ENCODE measurements at places on chromosomes 4 and X. TPM values are rescaled to one million over a fixed set of nuclear protein-coding genes. Genes with fewer than 3 reads are reported as not detected.

Gene TASL
- 1.5 TPM for total RNA-seq

Gene BTC
- not detected for total RNA-seq

DNA sequence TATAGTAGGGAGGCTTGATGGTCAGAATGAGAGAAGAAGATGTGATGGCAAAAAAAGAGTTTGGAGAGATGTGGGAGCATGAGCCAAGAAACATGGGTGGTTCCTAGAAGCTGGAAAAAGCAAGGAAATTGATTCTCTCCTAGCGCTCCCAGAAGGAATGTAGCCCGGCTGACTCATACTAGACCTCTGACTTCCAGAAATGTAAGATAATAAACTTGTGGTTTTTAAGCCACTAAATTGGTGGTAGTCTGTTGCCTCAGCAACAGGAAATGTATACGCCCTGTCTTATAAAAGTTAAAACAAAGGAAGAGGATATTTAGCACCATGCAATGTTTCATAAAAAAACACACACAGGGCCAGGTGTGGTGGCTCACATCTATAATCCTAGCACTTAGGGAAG is 182.7 kb upstream of the PCDH7 start:
- H3K4me1 ChIP-seq: no peaks in the 10 kb centered on the region
- H3K27ac ChIP-seq: no peak overlapping the region
- DNase-seq: no peak
- no peaks in the 10 kb centered on the region for H3K36me3 ChIP-seq

GRCh38 chr4:53012738-53013137 is 150.6 kb downstream of the RASL11B start:
- DNase-seq: no peak
- no peak overlapping the region for H3K4me3 ChIP-seq
- H3K36me3 ChIP-seq: no peaks in the 10 kb centered on the region
- H3K27ac ChIP-seq: no peak overlapping the region
- peaks cover 12% of the 10 kb centered on the region for H3K4me1 ChIP-seq

DNA sequence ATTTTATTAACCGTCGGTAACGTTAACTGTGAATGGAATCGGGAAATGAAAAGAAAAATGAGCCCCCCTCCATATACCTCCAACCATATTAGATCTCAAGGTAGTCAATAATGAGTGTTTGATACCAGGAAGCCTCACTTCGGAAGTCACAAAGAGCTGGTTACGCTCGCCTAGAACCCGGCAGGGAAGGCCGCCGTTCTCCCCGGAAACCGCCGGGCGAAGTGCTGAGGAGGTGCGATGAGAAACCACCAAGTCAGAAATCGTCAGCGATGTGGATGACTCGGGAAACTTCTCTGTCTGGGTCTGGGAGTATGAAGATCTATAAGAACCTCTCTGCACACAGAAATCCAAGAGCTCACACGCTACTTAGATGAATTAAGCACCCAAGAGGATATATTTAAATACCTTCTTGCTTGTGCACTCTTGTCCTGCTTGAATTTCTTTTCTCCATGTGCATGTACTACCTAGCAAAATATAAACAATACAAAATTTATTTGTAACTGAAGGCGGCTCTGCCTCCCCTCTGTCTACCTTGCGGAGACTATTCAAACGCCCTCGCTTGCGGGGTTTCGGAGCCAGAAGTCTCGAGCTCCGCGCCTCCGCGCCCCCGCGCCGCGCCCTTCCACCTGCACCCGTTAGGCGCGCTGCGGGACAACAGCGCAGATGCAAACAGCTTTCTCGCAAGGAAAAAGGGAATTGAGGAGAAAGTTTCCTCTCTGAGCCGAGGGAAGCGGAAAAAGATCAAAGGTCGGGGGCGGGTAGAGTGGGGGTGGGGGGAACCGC is 17.8 kb downstream of the NKX6-1 start:
- H3K36me3 ChIP-seq: no peaks in the 10 kb centered on the region
- no peak overlapping the region for H3K27ac ChIP-seq
- no peak overlapping the region for H3K4me3 ChIP-seq

GRCh38 chrX:31228909-31229308 is 157.1 kb upstream of the FTHL17 start:
- H3K27ac ChIP-seq: no peak overlapping the region
- no peaks in the 10 kb centered on the region for H3K27me3 ChIP-seq
- no peaks in the 10 kb centered on the region for H3K4me1 ChIP-seq
- no peak overlapping the region for H3K4me3 ChIP-seq
- DNase-seq: no peak
- H3K36me3 ChIP-seq: no peaks in the 10 kb centered on the region
